AG10803 (cell line): ENCODE measurements at places on chromosomes 7 and 10.
A peak's percentile ranks its signal among the peaks of the same experiment; 100 is the strongest.

- no peak for DNase-seq
Observed at GRCh38 chr10:121159670-121160069, 308.5 kb downstream of the WDR11 start.

DNA sequence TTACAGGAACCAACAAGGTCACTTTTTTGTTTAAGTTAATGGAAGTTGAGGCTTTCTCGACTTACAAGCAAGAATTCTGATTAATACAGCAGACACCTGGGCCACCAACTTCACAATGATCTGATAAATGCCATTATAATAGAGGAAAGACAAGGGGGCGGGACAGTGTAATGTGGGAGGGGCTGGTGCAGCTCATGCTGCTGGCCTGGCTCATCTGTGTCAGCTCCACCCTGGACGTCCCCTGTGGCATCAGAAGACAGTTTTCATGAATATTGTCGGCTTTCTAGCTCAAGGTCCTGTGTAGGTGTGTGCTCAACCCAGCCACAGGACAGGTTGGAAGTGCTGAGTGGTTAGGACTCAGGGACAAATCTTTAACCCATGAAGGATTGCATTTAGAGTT lies 57.0 kb downstream of the MTURN start:
- DNase-seq: no peak

- no peak for DNase-seq
Observed at GRCh38 chr7:139898483-139898882, 69.4 kb downstream of the TBXAS1 start.

DNA sequence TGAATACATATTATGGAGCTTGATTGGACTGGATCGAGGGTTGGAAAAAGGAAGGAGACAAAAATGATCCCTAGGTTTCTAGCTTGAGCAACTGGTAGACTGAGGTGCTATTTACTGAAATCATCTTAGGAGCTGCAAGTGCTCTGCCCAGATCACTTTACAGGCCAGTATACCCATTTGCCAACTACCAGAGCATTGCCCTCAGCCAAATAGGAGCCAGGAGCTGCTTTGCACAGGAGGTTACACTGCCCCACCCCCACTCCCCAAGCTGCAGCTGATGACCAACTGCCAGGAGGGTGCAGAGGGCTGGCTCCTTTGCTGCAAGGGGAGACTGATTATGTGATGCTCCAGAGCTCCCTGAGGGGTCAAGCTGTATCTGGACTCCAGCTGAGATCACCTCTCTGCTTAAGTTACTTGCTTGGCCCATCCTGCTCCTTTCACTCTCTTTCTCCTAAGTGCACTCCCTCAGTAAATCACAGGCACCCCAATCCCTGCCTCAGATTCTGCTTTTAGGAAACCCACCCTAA lies 275.4 kb downstream of the ZEB1 start:
- no peak for DNase-seq

- DNase-seq: no peak
Observed at GRCh38 chr7:90025771-90026170, 128.5 kb upstream of the STEAP1 start.

DNA sequence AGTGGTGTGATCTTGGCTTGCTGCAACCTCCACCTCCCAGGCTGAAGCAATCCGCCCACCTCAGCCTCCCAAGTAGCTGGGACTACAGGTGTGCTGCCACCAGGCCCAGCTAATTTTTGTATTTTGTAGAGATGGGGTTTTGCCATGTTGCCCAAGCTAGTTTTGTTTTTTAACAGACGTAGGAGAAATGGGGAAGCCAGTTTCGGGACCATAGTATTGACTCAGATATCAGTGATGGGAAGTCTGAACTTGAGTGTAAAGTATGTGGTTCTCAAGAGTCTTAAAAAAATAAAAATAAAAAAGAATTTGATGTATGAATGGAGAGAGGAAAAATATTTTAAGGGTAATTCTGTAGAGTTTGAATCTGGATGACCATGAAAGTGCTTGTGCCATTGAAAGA lies 34.2 kb downstream of the SP4 start:
- no peak for DNase-seq

- DNase-seq: no peak
Observed at GRCh38 chr7:45872116-45873034, 507 bp downstream of the CCDC201 start.

GRCh38 chr7:20328692-20329091 lies 2.0 kb upstream of the ITGB8 start:
- DNase-seq: no peak

GRCh38 chr7:121259826-121260225 lies 69.0 kb upstream of the WNT16 start:
- no peak for DNase-seq

DNA sequence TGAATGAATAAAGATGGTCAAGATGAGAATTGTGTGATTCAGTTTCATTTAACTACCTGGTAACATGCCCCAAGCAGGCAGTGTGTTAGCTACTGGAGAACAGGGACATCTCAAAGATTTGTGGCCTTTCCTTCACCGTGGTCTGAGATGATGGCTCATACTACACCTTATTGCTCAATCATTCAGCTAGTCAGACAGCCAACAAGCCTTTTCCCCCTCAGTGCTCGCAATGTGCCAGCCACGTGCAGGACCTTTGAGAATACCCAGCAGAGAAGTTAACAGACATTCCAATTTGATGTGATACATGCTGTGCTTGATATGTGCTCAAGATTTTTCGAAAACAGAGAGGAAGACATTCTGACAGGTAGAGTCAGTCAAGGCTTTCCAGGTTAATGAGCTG lies 562.8 kb downstream of the SUGCT start:
- no peak for DNase-seq

GRCh38 chr7:52741670-52742290 lies 293.7 kb upstream of the POM121L12 start:
- DNase-seq: no peak

GRCh38 chr7:87119581-87119980 lies 32.7 kb upstream of the DMTF1 start:
- peak; percentile 53 for DNase-seq

DNA sequence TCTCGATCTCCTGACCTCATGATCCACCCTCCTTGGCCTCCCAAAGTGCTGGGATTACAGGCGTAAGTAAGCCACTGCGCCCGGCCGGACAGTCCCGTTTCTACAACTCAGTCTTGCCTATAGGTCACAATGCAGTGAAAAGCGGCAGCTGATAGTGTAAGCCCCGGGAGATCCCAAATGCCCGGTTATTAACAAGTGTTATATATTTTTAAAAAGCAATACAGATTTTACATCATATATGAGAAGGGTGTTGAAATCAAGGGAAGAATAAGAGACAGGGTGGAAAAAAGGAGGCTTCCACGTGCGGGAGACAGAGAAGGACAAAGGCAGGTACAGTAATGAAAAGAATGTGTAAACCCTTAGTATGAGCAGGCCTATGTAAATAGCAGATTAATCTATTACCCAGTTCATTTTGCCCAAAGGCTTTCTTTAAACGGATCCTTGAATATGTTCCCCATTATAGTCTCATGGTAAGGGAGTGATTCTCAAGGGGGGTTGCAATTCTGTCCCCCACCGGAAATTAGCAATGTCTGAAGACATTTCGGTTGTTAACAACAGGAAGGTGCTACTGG lies 170.8 kb downstream of the PDE1C start:
- DNase-seq: no peak

- no peak for DNase-seq
Observed at GRCh38 chr10:48990226-48990625, 50.6 kb upstream of the LRRC18 start.

DNA sequence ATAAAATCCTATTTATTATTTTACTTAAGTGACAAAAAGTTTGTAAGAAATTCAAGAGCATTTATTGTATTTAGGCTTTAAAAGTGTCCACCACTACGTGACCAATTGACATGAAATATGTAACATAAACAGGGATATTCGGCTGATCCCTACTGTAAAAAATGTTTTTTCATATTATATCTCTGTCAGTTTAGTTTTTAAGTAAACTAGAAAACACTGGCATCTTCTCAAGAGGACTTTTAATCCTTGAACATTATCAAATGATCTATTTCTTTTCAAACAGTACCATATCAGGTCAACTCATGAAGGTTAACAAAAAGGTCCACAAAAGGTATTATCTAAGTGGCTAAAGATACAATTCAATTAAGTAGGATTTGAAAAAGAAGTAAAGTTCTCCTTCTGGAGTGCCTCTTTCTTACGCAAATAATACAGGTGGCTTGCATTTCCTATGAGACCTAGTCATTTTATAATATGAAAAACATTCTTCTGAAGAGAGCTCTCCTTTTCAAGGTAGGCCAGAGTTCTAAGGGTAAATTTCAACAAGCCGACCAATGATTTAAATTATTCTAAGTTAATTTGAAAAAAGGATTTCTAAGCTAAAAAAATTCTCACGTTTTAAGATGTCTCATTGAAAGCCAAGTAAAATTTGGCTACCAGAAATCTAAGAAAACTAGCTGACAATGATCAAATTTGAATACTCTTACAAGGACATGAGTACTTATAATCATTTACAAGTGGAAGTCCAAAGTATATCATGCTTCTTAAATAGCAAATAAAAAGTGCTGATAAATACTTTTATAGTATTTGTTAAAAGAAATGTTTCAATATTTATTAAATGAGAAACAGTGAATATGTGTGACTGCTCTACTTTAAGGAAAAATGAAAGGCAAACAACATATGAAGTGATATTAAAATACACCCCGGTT lies 133.5 kb downstream of the NRBF2 start:
- no peak for DNase-seq

GRCh38 chr7:70498232-70498992 lies 633.5 kb upstream of the GALNT17 start:
- DNase-seq: no peak

- DNase-seq: peak; percentile 33
Observed at GRCh38 chr7:85565276-85565675, 378.4 kb upstream of the SEMA3D start.

DNA sequence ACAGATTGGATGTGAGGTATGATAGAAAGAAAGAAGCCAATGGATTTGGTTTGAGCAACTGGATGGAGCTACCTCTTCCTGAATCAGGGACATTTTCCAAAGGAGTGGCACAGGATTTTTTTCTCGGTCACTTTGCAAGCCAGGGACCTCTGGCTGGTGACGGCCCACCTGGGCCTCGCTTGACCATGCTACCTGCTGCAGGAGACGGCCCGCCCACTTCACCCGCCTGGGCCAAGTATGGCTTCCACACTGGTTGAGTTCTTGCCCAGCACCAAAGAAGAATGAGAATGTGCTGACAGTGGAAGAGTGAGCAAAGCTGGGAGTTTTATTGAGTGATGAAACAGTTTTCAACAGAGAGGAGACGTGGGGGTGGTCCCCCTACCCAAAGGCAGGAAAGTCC lies 24.5 kb upstream of the SH3PXD2A start:
- DNase-seq: no peak

GRCh38 chr7:54888067-54888733 lies 129.2 kb upstream of the SEC61G start:
- DNase-seq: no peak

DNA sequence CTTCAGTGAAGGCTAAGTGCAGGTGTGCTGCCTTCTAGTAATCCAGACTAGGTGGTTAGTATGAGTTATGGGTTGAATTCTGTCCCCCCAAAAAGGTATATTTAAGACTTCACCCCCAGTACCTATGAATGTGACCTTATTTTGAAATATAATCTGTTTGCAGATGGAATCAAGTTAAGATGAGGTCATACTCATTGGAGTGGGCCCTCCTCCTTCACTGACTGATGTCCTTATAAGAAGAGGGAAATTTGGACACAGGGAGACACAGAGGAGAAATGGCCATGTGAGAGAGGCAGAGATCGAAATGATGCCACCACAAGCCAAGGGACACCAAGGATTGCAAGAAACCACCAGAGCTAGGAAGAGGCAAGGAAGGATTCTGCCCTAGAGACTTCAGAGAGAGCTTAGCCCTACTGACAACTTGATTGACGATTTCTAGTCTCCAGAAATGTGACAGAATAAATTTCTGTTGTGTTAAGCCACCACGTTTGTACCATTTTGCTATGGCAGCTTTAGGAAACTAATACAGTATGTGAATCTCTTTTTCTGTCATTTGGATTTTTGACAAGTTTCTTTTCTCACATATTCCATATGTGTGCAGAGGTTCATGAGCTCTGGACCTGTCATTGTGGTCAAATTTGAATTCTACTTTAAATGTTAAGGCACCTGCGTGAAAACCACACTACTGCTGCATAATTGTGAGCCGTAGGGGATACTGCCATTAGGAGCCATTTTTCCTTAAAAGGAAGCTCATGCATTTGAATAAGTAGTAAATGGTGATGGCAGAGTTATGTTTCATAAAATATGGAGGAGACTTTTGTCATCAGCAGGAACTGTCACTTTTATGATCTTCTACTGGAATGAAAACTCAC lies 2.6 kb upstream of the RPA3 start:
- no peak for DNase-seq

- DNase-seq: no peak
Observed at GRCh38 chr7:130446259-130446658, 5.4 kb upstream of the CEP41 start.

GRCh38 chr10:78044699-78045098 lies 11.0 kb downstream of the RPS24 start:
- DNase-seq: peak; percentile 32

- peak; percentile 35 for DNase-seq
Observed at GRCh38 chr10:117860823-117861222, 185.9 kb downstream of the RAB11FIP2 start.

DNA sequence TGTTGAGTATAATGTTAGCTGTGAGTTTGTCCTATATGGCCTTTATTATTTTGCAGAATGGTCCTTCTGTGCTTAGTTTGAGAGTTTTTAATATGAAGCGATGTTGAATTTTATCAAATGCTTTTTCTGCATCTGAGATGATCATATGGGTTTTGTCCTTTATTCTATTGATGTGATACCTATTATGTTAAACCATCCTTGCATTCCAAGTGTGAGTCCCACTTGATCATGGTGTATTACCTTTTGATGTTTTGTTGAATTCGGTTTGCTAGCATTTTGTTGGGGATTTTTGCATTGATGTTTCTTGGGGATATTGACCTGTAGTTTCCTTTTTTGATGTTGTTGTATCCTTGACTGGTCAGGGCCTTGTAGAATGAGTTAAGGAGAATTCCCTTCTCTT lies 166.4 kb downstream of the MLLT10 start:
- no peak for DNase-seq

DNA sequence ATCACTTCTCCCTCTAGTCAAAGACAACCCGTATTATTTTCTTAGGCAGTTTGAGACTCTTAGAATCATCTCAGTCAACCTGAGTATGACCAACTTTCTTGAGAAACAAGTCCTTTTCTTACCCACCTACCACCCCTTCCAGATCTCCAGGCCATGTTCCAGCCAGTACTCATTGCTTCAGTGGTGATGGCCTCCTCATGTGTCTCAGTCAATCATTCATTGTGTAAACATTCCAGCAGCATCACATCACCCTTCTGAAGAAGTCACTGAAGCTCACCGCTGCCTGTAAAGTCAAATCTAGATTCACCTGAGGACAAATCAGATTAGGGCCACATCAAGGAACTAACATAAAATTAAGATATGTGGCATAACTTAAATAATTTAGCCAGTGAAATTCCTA lies 467.2 kb upstream of the NRP1 start:
- DNase-seq: no peak

DNA sequence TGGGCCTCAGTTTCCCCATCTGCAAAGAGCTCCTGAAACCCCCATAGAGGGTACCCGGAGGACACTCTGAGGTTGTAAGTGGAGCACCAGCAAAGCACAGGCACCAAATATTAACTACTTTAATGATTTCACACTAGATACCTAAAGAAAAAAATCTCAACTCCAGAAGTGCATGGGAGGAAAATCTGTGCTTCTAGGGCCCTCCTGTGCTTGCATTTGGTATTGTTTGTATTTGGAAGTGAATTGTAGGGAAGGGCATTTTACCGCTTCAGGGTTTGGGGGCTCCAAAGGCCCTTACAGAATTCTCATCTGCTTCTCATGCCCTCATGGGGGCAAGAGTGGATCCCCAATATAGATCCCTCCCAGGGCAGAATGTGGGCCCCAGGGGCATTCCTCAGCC lies 22.4 kb upstream of the DRGX start:
- no peak for DNase-seq

- DNase-seq: peak; percentile 57
Observed at GRCh38 chr7:11458736-11459483, 373.1 kb downstream of the THSD7A start.
